ENCODE measurements at places on chromosomes 1 and 21.

GRCh38 chr1:224929335-224930237, at the start of gene DNAH14:
DNAH14 (plus strand) TSS chr1:224929675; CDS start chr1:224952703, 23,028 bp downstream.
- peak; percentile 10 for DNase-seq

DNA sequence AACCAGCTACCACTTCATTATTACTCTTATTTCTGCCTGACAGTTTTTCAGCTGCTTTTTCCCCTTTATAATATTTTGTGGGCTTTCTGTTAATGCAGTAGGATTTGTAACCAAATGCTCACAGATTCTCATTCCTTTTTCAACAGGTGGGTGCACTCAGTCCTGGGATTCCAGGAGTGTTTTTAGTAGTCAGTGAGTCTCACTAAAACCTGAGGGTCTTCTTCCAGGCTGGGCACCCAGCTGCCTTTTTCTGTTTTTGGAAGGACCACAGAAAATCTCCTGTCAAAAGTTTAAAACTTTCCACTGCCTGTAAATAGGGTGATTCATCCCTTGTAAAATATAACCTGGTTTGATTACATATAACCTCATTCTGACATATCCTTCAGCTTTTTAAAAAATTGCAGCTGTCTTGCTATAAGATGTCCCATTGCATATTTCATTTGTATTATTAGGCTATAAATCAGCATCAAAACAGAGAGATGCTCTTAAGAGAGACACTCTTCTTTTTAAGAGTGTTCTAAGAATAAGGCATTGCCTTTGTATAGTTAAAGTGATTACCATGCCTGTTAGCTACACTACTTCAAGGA, 16.8 kb upstream of the CEP350 start:
- no peak for DNase-seq

GRCh38 chr1:209101106-209101505, 482.4 kb upstream of the CAMK1G start:
- DNase-seq = no peak

DNA sequence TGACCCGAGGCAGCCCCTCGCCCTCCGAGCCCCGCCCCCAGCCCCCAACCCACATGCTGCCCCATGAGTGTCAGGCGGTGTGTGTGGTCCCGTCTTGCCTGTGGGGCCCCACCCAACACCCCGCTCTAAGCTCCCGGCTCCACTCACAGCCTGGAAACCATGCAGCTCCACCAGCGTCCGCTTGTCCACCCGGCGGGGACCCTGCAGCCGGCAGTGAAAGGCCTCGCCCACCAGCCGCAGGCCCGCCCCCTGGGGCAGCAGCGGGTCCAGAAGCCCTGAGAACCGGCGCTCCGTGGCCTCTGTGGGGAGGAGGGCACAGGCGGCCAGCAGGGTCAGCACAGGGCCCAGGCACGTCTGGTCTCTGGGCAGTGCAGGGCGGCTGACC, 2.7 kb downstream of the C1QTNF12 start:
- DNase-seq = no peak

DNA sequence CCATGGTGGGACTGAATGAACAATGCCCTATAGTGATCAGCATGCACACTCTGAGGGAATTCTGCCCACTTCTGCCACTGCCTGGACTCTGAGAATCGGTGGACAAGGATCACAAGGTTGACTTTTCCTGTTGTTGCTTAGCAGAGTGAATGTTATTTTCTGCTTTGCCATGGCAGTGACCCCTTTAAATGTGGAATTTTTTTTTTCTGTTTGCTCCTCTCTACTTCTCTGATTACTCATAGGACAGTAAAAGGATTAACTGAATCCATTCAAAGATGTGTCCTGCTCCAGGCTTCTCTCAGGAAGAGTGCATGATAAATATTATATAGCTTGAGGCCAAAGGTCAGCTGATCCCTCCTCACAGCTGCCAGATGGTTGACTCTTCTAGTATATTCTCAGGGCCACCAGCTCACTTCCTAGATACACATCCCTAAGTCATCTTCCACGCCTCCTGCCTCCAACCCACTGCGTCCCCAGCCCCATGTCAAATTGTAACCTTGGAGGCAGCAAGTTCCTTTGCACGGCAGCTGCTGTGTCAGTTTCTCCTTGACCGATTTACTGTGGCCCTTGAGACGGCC, 74.0 kb upstream of the RALGPS2 start:
- DNase-seq = no peak

DNA sequence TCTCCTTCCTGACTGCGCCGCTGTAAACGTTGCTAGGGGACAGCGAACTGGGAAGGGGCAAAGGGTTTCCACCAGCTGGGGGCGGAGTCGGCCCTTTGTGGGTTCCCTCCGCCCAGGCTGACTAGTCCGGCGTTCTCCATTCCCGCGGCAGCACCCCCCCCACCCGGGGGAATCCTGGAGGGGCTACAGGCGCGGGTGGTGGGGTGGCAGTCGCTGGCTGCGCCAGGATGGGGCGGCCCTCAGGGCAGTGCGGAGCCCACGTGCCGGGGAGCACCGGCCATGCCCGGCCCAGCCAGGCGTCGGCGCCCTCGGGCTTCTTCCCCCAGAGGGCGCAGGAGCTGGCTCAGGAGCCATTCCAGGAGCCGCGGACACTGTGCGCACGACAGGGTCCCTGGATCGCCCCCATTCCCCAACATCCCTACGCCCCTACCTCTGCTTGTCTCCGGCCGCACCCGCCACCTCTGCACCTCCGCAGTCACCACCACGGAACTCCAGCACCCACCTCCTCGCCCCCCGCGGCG, 476 bp downstream of the BATF3 start:
- DNase-seq = peak; percentile 39

DNA sequence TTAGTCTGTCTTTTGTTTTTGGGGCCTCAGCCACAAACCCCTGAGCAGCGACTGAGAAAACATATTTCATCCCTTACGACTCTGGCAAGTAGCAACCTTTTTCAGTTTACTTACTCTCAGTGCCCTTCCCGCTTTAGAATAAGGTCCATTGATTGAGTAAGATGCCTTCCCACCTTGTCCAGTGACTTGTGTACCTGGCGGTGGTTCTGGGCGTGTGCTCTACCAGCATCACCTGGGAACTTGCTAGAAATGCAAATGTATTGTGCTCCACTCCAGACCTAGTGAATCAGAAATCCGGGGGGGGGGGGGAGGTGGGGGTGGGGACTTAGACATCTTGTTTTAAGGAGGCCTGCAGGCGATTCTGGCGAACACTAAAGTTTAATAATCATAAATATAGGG, 72.1 kb downstream of the S1PR1 start:
- no peak for DNase-seq

- DNase-seq = no peak
Observed at GRCh38 chr1:201781437-201781836, 47.5 kb upstream of the IPO9 start.
